Mucosa of descending colon (tissue), 3 donors: ENCODE measurements at places on chromosomes 13 and 19. TPM values are rescaled to one million over a fixed set of nuclear protein-coding genes. Genes with fewer than 3 reads are reported as not detected.

The FLT1 gene
- 9.2 TPM for total RNA-seq

The OR10H1 gene
- 0.07 TPM for total RNA-seq

The VSIG10L gene
- 1.6 TPM for total RNA-seq

- DNase-seq: no peak
These were observed 89.3 kb downstream of the LIG4 start for GRCh38 chr13:108126056-108126455.

GRCh38 chr19:1929021-1929742, 11.8 kb upstream of the CSNK1G2 start:
- peak; percentile 84 for DNase-seq

DNA sequence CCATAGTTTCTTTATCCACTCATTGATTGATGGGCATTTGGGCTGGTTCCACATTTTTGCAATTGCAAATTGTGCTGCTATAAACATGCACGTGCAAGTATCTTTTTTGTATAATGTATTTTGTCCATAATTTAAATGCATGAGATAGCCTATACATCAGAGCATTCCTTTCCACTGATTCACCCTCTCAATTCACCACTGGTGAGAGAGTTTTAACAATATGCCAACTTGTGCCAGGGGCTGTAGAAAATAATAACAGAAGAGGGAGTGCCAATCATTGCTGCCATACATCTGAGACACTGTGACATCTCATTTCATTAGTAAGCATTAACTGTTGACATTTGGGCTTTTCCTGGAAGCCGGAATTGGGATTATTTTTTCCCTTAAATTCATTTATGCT, 125.1 kb downstream of the RAP2A start:
- no peak for DNase-seq

GRCh38 chr13:62512194-62513141, 1096.8 kb upstream of the PCDH20 start:
- DNase-seq: no peak
